ENCODE measurements at places on chromosomes 4 and X. TPM values are rescaled to one million over a fixed set of nuclear protein-coding genes. Genes with fewer than 3 reads are reported as not detected.

TLR2 gene
- 21.6 TPM for total RNA-seq

- no peak for DNase-seq
These were observed 133.7 kb upstream of the NDP start for GRCh38 chrX:44106864-44107263.

HTR2C gene
- not detected for total RNA-seq

DNA sequence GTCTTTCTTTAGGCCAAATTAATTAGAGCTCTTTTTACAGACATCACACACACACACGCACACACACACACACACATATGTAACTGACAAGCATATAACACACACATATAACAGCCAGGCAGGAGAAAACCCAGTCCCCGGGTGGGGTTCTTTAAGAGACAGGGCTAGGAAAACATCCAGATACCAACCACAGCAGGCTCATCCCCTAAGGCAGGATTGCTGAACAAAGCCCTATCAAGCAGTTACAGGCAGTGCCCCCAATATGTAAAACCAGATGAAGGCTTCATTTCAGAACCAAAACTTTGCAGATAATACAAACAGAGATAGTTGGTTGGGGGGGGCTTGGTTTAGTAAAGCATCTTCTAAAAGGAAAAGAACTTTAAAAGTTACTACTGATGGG, 18.0 kb upstream of the FAM47E start:
- no peak for DNase-seq

SPANXA1 gene
- not detected for total RNA-seq

DNA sequence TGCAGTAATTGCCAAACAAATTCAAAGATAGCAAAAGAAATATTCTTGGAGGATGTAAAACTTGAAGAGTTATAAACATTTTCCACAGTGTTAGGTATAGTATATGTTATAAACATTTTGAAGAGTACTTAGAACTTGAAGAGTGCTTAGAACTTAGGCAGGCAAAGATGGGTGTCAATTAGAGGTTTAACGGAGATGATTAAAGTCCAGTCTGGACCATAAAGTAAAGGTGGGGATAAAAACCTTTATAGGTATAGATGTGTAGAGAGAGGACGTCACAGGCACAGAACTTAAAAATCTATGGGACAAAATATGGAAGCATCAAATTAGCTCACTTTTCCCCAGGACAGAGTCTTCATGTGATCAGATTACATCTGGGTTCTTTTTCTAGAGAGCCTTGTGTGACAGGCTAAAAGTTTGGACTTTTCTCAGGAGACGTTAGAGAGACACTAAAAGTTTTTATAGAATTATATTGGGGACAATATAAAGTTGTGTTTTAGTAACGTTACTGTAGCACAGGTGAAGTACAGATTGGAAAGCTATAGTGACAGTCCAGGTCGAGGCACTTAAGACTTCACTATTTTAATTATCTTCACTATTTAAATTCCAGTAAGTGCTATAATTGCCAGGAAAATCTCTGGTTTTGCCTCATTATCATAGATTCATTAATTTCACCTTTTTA, 13.3 kb upstream of the MAD2L1 start:
- no peak for DNase-seq

- DNase-seq, result no peak
These were observed 54.9 kb downstream of the USO1 start for GRCh38 chr4:75779105-75779757.

GABRG1 gene
- total RNA-seq, result 0.06 TPM

- no peak for DNase-seq
These were observed 1.5 kb upstream of the PUDP start for GRCh38 chrX:7149411-7149810.

DNA sequence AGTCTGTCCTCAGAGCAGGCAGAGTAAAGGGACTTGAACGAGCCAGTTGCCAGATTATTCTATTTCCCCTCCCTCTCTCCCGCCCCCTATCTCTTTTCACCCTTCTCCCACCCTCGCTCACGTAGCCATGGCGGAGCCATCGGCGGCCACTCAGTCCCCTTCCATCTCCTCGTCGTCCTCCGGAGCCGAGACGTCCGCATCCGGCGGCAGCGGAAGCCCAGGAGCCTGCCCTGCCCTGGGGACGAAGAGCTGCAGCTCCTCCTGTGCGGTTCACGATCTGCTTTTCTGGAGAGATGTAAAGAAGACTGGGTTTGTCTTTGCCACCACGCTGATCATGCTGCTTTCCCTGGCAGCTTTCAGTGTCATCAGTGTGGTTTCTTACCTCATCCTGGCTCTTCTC, 106.2 kb upstream of the SMAD1 start:
- DNase-seq, result no peak

DNA sequence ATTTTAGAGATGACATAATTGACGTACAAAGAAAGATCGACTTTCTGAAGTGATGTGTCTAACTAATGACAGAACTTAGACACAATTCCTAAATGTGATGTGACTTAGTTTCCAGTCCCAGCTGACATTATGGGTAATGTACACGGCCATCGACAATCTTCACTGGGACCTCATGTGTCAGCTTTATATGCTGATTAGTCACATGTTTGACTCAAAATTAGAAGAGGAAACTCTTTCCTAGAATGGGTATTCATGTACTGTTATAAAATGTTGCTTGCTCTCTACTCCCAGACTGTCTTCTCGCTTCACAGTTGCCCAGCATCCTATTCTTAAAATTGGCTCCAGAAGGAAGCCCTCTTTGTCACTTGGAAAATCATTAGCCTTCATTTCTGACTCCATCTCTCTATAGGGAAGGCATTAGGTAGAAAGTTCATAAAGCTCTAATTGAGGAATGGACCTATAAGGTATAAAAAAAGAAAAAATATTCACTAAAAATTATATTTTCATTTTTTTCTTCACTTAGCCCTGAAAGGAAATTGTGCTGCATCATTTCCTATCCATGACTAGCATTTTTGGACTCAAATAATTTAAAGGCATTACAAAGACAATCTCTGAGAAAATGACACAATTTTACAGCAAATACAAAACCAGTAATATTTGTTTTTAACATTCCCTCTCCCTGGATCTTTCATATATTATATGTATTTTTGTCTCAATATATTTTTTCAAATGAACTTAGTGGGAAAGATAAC, 554.6 kb downstream of the INPP4B start:
- no peak for DNase-seq

DNA sequence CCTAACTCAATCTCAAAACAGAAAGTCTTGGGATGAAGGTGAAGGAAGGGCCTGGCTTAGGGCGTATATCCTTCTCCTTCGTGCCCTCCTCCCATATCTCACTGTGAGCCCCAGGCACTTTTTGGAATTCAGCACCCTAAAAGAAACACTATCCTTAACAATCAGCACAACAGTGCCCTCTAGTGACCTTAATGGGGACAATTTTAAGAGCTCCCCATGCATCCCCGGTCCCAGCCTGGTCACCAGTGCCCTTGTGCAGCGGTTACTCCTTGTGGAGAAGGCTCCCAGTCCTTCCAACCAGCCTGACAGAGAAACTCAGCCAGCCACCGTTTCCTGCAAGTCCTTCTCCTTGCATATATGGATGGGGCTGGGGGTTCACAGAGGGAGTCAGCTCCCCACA, 4.2 kb downstream of the PAK3 start:
- no peak for DNase-seq

DNA sequence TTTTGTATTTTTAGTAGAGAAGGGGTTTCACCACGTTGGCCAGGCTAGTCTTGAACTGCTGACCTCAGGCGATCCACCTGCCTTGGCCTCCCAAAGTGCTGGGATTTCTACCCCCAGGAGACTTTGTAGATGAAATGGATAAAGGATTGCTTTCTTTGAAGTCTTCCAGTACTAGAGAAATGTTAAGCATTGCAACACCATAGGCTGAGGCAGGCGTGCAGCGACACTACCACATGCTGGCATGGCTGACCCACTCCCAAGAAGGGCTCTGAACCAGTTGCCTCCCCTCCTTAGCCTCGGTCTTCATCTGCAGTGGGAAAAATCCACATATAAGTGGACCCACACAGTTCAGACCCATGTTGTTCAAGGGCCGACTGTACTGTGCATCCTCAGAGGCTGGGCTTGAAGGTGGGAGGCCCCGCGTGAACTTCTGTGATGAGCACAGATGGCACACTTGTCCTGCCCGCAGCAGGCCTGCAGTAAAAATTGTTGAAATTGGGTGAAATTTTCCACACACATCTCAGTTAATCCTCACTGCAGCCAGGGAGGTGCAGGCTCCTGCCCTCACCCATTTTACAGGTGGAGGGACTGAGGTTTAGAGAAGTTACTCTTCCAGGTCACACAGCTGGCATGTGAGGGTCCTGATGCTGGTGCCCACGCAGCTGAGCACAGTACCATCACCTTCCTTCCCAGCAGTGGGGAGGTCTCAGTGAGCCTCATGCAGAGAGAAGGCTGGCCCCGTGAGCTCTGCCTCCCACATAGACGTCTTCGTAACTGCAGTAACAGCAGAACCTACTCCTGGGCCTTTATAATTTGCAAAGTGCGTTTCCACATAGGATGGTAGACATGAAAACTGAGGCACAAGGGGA, 35.5 kb downstream of the HTRA3 start:
- no peak for DNase-seq

KCNE5 gene
- total RNA-seq, result 0.49 TPM

- peak; percentile 31 for DNase-seq
These were observed 21.8 kb downstream of the FHL1 start for GRCh38 chrX:136168929-136169735.

DNA sequence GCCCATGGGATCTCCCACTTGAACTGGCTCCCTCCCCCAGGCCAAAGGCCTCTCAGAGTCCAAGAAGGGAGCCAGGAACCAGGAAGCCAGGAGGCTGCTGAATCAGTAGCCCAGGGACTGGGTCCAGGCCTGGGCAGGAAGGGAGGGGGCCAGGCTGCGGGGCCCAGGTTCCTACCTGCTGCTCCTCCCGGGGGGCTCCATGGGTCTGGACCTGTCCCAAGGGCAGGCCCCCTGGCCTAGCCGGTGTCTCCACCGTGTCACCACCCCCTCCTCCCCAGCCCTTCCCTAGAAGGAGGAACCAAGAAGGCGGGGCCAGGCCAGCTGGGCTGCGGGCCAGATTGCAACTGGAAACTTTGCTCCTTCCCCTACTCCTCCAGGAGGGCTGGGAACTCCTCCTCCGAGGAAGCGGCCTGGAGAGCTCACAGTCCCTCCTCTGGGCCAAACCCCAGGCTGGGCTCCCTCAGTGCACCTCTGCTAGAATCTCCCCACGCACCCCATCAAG, at the start of gene IQSEC2:
IQSEC2 (minus strand) TSS at position 264 of the 502 bp plus-strand sequence.
- peak; percentile 87 for DNase-seq

TMEM31 gene
- not detected for total RNA-seq

POU3F4 gene
- 0.52 TPM for total RNA-seq

- no peak for DNase-seq
These were observed 69.1 kb downstream of the SHISA3 start for GRCh38 chr4:42466273-42466844.

DNA sequence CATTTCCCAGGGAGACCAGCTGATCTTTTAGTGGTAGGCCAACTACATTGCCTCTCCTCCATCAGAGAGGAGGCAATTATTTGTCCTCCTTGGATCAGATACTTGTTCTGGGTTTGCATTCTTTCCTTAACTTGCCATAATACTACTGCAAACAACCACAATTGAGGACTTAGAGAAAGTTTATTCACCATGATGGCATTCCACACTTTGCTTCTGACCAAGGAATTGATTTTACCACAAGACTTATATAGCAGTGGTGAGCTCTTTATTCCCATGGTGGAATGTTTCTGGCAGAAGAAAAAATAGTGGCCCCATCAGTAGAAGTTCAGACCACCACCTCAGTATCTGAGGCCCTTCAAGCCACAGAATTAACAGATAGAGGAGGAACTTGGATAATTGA, 123.9 kb upstream of the PPP3CA start:
- DNase-seq, result no peak

GRCh38 chrX:84441143-84441542, 61.1 kb downstream of the HDX start:
- no peak for DNase-seq

DNA sequence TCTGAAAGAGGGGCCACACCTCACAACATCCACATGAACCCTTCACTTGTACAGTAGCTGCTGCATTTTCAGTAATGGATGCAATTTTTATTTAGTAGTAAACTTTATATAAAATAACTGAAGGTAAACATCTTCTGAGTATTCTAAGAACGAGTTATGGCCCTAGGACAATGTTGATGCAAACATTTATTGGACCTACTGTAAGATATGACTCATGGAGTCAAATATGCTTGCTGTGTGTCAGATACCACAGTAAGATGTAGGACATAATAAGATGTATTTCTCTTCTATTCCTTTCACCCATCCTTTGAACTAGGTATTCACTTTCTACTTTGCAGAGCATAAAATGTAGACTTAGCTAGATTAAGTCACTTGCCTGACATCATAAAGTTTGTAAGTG, 87.6 kb downstream of the TEX13C start:
- DNase-seq, result no peak

DNA sequence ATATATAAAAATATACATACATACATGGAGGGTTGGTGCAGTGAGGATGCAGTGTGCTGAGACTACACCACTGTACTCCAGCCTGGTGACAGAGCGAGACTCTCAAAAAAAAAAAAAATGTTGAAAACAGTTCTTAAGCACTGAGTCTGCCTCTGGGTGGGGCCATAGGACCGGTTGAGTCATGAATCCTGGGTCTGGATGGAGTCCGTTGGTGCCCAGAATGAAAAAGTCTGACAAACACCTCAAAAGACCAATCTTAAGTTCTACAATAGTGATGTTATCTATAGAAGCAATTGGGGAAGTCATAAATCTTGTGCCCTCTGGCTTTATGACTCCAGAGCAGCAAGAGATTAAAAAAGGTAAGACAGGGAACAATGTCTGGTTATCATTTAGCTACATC, 70.4 kb downstream of the FGFBP1 start:
- no peak for DNase-seq

ETFDH gene
- 30.5 TPM for total RNA-seq

KDM5C gene
- total RNA-seq, result 140 TPM

MAGEA11 gene
- not detected for total RNA-seq

DNA sequence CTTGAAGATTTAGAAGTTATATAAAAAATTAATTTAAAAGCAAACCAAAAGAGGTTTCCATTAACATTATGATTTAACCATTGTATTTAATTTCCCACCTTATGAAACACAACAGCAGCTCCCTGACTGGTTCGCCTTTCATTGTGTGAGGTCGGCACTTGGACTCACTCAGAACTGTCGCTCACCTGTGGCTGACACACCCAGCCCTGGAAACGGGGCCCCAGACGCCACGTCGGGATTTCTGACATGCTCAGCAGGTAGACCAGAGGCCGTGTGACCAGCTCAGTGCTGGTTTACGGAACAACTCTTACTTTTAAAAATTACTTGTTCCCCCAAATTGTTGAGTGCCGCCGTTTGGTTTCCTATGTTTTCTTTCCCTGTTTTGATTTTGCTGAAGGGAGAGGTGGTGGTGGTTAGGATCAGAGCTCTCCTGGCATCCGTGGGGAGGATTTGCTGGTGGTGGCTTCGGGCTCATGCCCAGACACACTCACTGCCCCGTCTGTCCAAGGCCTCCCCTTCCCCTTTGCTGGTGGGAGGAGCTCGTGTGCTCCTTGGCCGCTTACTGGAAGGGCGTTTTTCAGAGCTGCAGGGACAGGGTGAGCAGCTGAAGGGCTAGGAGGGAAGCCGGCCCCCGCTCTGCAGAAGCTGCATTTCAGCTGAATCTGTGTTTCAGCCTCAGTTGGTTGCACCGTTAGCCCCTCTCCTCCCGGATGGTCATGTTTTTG, 59.2 kb downstream of the CPLX1 start:
- DNase-seq, result no peak
